ENCODE measurements at places on chromosomes 1 and 21.
A peak's percentile ranks its signal among the peaks of the same experiment; 100 is the strongest.

- no peak for DNase-seq
Measured at GRCh38 chr1:224592636-224593582, 23.2 kb upstream of the CNIH3 start.

- peak; percentile 53 for DNase-seq
Measured at GRCh38 chr21:34813266-34813894, 144.6 kb downstream of the CLIC6 start.

DNA sequence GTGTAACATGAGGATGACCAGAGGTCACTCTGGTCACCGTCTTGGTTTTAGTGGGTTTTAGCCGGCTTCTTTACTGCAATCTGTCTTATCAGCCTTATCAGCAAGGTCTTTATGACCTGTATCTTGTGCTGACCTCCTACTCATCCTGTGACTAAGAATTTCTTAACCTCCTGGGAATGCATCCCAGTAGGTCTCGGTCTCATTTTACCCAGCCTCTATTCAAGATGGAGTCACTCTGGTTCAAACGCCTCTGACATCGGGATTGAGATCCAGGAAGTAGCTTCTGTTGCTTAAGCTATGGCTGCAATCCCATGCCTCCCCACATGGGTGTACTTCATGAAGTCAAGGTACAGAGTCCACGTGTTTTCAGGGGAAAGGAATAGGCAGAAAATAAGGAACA, 19.9 kb downstream of the FMN2 start:
- no peak for DNase-seq

DNA sequence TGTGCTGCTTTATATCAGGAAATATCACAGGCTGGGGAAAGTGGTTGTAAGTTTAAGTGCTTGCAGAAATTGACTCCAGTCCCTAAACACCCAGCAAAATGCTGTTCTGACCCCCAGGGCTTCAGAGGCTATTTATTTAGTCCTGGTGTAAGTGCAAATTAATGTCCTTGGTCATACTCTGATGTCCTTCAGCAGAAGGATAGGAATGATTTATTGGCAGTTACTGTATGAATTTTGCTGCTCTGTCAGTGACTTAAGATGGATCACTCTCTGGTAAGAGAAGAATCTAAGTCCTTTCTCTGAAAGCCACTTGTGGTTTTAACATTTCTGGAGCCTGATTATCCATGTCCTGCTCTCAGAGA, 21.9 kb downstream of the FAM20B start:
- no peak for DNase-seq

DNA sequence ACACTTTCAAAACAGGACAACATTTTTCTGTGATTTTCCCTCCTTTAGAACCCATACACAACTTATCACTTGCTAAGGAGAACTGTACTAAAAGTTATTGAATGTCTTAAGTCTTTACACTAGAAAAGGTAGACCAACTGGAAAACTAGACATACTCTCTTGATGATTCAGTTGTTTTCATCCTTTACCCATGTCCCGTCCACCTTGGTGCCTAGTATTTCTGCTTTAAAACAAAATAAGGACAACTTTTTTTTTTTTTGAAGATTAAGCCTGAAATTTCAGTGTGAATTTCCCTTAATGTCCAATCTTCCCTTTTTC, 4.5 kb downstream of the CDKN2C start:
- no peak for DNase-seq

DNA sequence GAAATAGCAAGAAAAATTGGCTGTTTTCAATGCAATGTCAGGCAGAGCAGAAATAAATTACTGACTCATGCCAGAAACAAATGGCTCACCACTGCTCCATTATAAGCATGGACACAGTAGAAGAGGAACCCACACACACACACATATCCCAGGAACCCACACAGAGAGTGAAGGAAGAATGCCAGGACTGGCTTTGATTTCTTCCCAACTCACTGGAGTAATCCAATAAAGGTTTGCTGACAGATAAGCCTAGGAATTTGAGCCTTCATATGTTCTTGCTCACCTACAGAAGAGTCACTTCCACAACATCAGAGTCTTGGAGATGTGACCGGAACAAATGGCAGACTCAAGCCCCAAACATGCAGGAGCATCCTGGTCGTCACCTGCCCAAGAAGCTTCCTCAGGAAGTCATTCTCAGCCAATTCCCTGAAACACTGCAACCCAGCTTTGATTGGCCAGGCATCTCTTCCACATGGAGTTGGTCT, 2.2 kb downstream of the SH3BP5L start:
- no peak for DNase-seq

GRCh38 chr1:71950579-71950978, 331.8 kb downstream of the NEGR1 start:
- no peak for DNase-seq

DNA sequence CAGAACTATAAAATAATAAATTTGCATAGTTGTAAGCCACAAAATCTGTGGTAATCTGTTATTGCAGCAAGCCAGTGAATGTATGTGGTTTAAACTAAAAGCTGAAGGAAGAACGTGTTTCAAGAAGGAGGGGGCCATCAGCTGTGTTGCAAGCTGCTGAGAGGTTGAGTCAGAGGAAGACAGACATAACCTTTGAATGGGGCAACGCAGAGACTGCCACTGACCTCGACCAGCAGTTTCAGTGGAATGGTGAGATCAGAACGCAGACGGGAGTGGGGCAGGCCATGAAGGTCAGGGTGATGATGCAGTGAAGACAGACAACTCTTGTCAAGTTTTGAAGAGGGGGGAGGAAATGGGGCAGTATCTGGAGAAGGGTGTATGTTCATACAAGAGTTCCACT, 23.2 kb upstream of the QSOX1 start:
- DNase-seq, result no peak

GRCh38 chr1:229006121-229006870, 264.6 kb upstream of the RAB4A start:
- DNase-seq, result no peak

GRCh38 chr1:185110145-185110544, 46.6 kb downstream of the TRMT1L start:
- DNase-seq, result no peak

DNA sequence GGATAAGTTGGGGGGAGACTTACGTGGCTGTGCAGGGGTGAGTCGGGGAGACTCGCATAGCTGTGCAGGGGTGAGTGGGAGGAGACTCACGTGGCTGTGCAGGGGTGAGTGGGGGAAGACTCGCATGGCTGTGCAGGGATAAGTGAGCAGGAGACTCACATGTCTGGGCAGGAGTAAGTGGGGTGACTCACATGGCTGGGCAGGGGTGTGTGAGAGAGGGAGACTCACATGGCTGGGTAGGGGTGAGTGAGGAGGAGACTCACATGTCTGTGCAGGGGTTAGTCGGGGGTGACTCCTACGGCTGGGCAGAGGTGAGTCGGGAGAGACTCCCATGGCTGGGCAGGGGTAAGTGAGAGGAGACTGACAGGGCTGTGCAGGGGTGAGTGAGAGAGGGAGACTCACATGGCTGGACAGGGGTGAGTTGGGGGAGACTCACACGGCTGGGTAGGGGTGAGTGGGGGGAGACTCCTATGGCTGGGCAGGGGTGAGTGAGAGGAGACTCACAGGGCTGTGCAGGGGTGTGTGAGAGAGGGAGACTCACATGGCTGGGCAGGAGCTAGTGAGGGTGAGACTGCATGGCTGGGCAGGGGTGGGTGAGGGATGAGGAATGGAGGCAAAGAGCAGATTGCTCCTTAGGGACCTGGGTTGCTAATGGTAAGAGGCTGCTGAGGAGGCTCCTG, 56.0 kb upstream of the ABCG1 start:
- no peak for DNase-seq

- DNase-seq, result peak; percentile 15
Measured at GRCh38 chr1:228011721-228012311, 5.0 kb downstream of the WNT3A start.

GRCh38 chr1:166489670-166490436, 323.1 kb upstream of the FAM78B start:
- peak; percentile 9 for DNase-seq

GRCh38 chr1:180909462-180909976, 3.2 kb upstream of the KIAA1614 start:
- no peak for DNase-seq

DNA sequence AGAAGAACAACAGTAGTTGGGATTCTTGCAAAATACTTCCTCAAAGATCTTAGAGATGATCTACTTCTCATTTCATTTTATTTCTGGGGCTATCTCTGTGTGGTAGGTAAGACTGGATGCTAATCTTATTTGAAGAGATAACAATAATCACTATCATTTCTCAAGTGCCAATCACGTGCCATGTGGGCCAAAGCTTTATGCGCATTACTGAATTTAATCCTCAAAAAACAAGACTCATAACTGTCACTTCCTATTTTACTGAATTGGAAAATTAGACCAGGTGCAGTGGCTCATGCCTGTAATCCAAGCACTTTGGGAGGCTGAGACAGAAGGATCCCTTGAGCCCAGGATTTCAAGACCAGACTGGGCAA, 121.7 kb downstream of the KCNN3 start:
- DNase-seq, result no peak

- no peak for DNase-seq
Measured at GRCh38 chr21:34775793-34776192, 107.0 kb downstream of the CLIC6 start.

DNA sequence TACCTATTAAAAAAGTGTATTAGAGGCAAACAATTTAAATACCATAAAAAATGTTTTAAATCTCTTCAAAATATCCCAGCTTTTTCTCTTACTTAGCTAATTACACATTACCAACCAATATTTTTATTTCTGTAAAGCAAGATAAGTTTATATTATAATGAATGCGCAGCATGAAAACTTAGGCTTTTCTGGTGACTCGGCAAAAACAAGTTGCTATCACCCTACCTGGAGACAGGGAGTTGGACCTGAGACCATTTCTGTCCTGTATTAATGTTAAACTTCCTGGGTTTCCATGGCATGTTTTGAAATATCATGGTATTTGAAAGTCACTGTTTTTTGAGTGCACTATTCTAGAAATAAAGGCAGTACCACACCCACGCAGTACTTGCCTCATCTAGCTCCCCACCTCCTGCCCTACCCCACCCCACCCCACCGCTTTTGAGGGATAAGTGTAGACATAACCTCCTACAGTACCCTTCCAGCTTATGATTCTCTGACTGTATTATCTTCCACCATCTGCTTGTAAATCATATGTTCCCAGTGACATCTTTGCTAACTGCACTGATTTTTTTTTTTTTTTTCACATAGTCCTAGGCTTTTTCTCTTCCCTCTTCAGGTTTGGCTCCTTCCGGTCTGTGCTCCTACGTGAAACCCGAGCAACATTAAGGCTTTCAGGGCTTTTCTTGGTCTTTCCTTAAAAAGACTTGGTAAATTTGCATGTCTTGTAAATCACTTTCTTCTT, 77.5 kb downstream of the PHTF1 start:
- DNase-seq, result no peak

GRCh38 chr1:62746086-62746808, 37.7 kb upstream of the ATG4C start:
- no peak for DNase-seq

GRCh38 chr1:65894738-65895605, 102.3 kb downstream of the PDE4B start:
- no peak for DNase-seq

- DNase-seq, result peak; percentile 38
Measured at GRCh38 chr1:160862203-160863060, at the start of gene CD244. CD244 (minus strand) TSS chr1:160862887; CDS start chr1:160862677, 210 bp downstream.

DNA sequence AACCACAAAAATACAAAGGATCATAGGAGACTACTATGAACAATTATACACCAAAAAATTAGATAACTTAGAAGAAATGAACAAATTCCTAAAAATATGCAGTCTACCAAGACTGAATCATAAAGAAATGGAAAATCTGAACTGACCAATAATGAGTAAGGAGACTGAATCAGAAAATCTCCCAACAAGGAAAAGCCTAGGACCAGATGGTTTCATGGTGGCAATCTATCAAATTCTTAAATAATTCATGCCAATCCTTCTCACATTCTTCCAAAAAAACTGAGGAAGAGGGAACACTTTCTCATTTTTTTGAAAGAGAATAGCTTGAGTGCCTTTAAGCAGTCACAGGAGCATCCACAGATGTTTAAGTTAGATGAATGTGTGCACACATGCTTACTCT, 31.8 kb upstream of the DISP1 start:
- no peak for DNase-seq

- DNase-seq, result no peak
Measured at GRCh38 chr1:80962564-80962963, 838.2 kb upstream of the ADGRL2 start.

DNA sequence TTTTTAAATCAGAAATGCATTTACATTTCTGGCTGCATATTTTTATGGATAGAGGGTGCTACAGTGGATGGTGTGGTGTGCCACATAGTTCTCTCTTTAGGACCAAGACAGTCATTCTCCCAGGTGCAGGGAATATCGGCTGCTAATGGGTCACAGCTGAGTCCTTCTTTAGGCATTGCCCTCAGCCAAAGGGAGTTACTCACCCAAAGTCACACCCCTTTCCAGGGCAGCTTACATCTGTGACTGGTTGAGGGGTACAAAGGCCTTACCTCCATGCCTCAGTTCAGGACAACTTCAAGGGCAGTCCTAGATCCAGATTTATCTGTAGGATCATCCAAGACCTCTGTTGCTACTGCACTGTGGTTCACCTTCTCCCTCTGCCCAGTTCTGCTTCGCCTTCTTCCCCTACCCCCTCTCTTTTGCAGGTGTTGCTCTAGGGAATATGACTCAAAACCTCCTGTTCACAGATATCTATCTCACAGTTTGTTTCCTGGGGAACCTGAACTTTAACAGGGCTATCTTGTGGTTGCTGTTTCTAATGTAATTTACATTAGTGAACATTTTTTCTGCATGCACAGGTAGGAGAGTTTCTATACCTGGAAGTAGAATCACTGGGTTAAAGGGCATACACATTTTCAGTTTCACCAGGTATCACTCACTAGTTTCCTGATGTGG, 413.9 kb downstream of the RPS6KC1 start:
- no peak for DNase-seq

All from stomach (tissue), 19 donors.